ENCODE measurements at places on chromosomes 7 and 10.

DNA sequence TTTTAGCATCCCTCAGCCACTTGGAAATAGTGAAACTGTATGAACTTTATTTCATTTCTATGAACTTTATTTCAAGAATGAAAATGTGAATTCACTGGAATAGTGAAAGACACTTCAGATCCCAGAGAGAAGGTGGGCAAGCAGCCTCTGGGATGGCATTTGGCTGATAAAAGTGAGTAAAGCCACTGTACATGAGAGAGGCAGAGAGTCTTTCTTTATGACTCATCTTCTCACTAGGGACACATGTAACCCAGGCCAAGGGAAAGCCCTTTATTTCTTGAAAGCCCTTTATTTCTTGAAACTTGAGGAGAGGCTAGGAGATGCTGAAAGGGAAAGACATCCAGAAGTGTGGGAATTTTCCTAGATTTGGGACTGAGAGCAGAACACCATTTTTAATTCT, 148.9 kb upstream of the SMIM30 start:
- DNase-seq, result no peak

DNA sequence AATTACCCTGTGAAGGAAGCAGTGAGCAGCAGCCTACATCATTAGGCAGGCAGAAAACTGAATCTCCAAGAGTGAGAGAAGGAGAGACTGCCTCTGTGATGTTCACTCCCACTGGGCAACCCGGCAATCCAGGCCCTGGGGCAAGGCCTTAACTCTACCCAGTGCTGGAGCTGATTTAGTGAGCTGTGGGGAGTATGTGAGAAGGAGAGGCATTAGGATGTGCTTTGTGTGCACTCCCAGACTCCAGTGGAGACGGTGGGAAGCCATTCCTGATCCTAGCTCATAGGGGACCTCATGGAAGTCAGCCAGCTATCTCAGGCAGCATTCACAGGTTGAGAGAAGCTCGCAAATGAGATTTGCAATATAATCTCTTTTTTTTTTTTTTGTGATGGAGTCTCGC, 41.1 kb upstream of the CDK13 start:
- no peak for DNase-seq

- peak; percentile 67 for DNase-seq
These were observed 20.0 kb downstream of the KCP start for GRCh38 chr7:128890306-128891109.

- no peak for DNase-seq
These were observed 199.6 kb upstream of the CELF2 start for GRCh38 chr10:10818082-10818481.

DNA sequence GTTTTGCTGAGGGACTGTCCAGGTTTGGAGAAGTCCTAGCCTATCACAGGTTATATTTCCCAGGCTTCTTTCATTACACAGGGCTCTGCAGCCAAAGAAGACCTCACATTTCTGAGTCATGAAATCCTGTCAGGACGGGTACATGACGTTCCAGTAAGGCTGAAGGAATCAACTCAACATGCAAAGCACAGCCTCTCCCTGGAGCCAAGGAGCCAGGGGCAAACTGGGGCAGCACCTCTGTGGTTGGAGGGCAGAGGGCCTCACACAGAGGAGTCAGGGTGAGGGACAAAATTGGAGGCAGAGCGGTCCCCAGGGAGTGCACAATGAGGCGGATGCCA, 116.3 kb upstream of the GDF10 start:
- DNase-seq, result no peak

DNA sequence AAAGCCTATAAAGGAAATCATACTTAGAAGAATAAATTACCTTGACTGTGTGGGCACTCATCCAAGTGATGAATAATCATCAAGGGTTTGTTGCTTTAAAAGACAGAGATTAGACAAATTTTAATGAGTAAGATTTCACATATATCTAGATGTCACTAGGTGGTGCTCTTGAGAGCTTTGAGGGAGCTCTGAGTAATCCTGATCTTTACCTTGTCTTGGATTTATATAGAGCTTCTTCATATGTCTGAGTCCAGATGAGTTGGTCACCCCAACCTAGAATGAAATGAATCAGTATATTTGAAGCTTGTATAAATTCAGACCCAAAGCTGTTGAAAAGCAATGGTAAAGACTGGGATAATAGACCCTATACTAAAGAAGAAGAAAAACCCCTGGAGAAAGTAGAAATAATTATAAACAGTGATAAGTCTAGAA, 3.7 kb downstream of the AGR2 start:
- DNase-seq, result no peak

DNA sequence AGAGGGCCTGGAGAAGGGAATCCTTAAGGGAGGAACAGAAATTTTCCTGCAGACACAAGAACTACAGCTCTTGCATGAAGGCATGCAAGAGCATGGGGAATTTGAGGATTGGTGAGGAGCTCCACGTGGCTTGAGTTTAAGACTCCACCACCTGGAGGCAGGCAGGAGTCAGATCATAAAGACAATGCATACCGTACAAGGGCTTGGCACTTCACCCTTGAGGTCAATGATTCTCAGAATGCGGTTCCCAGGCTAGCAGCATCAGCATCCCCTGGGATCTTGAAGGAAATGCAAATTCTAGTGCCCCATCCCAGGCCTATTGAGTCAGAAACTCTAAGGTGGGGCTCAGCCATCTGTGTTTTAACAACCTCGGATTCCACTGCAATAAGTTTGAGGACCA, 143.8 kb downstream of the C7orf25 start:
- DNase-seq, result no peak

GRCh38 chr7:50449881-50450589, at the start of gene FIGNL1:
Gene FIGNL1 (minus strand): TSS chr7:50450350. CDS start chr7:50447287, 3,063 bp downstream.
- peak; percentile 77 for DNase-seq

- no peak for DNase-seq
These were observed 67.0 kb upstream of the CFAP46 start for GRCh38 chr10:133009218-133009950.

DNA sequence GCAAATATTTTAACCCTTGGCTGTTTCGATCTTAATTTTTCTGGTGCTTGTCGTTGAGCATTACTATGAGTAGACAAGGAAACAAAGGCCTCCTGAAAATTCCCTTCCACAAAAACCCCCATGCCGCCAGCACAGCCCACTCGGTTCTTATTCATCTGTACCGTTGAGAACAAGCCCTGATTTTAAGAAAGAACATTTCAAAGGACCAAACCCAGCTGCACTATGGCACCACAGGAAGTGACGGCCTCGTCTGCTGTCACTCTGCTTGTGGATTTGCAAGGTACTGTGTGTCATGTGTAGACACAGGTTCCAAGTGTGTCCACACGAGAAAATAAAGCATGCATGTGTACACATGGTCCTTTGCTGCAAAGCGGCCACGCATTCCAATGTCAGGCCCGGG, 285.2 kb downstream of the DNAJB6 start:
- DNase-seq, result no peak

DNA sequence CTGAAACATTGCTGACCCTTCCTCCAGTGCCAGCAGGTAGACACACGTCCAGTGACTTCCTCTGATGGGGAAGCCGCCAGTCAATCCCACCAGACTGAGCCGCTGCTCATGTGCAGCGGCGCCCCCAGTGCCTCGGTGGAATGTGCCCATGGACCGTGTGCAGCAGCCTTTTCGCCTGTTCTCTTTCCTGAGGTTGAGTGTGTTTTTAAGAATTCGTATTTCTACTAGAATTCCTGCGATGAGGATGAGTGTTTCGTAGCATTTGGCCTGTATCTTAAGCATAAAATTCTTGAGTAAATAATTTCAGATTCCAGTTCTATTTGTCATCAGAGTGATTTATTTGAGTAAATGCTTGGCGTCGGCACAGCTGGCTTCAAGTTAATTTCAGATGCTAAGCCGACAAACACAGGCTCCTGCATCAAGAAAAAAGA, 35.4 kb downstream of the BNIP3 start:
- DNase-seq, result no peak

DNA sequence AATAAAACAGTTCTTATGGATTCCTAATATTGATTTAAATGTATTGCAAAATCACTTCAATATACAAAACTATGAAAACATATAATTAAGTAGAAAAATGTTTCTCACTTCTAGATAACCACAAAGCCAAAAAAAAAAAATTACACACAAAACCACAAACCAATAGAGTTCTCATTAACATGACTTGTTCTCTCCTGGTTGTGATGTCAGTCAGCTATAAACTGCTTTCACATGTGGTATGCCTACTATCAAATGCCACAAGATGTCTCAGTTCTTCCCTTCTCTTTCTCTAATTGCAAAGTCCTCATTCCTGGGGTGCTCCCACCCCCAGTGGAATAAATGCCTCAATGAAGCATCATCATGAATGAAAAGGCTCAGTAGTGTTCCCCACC, 16.6 kb downstream of the GNAI1 start:
- no peak for DNase-seq

- DNase-seq, result peak; percentile 11
These were observed 2.5 kb upstream of the BAMBI start for GRCh38 chr10:28674782-28675181.

DNA sequence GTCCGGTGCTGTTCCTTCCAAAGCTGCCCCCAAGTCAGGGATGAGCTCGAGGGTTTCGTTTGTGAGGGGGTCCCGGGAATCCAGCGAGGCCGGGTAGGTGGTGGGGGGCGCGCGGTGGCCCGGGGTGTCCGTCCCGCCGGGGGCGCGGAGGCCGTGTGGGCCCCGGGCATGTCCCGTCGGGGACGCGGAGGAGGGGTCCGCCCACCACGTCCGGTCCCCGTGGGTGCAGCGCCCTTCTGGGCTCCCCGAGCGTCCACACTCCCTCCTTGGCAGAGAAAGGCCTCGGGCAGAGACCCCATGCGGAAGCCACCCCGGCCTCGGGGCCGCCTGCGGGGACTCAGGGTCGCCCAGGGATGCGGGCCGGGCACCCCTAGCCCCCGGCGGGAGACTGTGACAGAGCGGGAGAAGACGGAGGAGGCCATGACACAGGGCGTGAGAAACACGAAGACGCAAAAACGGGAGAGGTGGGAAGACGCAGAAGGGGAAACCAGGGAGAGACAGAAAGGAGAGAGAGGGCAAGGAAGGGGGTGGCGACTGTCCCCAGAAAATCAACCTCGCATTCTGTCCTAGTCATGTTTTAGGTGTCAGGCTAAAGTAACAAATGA, 640 bp upstream of the ZNF425 start:
- DNase-seq, result peak; percentile 66

- DNase-seq, result no peak
These were observed 378.8 kb upstream of the PODXL start for GRCh38 chr7:131935180-131935579.

GRCh38 chr7:30764030-30764975, 6.9 kb upstream of the MINDY4 start:
- no peak for DNase-seq

DNA sequence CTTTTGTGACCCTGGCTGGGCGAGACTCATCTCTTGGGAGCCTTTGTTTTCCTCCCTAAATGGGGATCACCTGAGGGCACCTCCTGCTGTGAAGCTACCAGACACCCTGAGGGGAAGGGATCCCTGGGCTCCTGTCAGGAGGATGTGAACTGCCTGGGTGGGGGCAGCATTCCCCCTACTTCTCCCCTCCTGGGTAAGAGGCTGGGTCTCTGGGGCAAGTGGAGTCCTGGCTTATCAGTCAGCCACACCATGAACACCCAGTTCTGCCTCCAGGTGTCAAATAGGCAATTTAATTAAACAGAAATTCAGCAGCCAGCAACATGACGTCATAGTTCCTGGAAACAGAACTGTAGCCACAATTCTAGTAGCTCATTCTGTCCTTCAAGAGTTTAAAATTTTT, 97.7 kb upstream of the RET start:
- DNase-seq, result no peak

- no peak for DNase-seq
These were observed 2.8 kb downstream of the TDRD1 start for GRCh38 chr10:114181971-114182370.

DNA sequence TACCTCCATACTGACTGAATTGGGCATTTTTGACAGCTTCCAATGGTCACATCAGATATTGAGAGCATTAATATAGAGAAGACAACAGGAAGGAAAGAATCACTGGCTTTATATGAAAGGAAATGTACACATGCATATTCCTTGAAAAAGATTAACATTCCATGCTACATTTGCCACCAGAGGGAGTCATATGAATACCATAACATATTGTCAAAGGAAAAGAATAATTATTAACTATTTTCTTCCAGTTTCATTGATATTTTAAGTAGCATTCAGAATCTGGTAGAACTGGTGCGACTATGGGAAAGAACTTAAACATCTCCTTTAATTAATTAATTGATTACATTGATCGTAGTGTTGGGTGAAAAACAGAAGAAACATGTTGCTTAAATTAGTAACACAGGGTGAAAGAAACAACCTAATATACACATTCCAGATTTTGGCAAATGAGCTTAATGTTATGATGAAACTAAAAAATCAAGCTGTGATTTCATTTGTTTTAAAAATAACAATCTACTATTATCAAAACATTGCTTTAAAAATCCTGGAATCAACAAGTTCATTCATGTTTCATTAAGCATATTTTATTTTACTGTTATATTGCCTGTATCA, 71.5 kb downstream of the GPR85 start:
- no peak for DNase-seq

DNA sequence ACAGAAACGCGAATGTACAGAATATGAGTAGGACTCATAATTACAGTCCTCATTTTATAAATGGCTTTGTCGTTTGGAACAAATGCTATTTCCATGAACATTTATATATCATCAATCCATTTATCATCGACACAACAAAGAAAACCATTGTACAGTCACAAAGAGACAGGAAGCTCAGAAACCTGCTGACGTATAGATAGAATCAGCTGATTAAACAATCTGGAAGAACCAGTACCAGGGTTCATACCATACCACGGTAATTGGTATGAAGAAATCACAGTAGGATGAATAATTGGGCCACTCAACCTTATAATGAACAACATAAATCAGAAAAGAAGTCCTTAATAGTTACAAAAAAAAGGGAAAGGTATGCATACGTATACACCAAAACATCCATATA, 295.0 kb downstream of the PARD3 start:
- no peak for DNase-seq

- DNase-seq, result no peak
These were observed 63.0 kb downstream of the GRID1 start for GRCh38 chr10:86303626-86304025.

DNA sequence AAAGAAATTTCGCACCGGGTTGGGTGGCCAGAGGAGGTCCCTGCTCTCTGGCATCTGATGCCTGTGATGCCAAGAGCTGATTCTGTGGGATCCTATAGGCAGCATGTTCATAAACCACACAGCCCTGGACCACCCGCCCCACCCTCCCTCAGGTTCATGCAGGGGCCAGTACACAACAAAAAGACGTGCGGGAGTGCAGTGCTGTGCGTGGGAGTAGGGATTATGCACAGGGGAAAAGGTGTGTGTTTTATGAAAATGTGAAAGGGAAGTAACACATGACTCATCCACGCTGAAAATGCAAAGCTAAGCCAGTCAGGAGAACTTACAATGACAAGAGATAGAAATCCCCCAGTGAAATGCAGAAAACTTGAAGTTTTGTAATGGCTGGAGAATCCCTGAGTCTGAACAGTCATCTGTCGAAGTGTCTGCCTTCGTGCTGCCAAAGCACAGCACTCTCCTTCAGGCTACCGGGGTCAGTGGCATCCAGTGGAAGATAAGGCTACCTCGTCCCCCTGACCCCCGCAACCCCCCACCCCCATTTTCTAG, 1.1 kb downstream of the KIAA1217 start:
- DNase-seq, result no peak

Measured in WERI-Rb-1 (cell line).